ENCODE measurements at places on chromosomes 4 and X.

DNA sequence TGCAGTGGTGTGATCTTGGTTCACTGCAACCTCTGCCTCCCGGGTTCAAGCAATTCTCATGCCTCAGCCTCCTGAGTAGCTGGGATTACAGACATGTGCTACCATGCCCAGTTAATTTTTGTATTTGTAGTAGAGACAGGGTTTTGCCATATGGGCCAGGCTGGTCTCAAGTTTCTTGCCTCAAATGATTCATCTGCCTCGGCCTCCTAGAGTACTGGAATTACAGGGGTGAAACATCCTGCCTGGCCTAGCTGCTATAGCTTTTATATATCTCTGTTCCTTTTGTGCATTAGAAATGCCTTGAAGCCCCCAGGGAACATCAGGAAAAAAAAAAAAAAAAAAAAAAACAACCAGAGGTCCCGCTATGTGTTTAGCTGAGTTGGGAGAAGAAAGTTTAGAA, 34.8 kb downstream of the UBE2K start:
- DNase-seq: no peak

DNA sequence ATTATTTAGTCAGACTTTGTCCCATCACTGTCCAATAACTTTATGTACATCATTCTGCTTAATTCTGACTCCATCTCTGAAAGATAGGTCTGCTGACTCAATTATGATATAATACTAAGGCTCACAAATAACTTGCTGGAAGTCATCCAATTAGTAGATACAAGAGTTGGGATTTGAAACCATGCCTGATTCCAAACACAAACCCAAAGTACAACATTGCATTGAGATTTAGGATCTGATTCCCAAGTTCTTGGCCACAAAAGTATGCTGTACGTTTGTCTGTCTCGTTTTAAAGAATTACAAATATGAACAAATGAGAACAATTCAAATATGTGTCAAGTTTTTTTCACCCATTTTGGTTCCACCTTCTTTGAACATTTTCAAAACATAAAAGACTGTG, 108.8 kb downstream of the AMELX start:
- DNase-seq: no peak

GRCh38 chr4:171573181-171573580, 240.0 kb upstream of the GALNTL6 start:
- DNase-seq: no peak

GRCh38 chr4:23135792-23136645, 443.3 kb downstream of the GBA3 start:
- DNase-seq: no peak

GRCh38 chr4:76059750-76060149, 14.8 kb upstream of the ART3 start:
- no peak for DNase-seq

DNA sequence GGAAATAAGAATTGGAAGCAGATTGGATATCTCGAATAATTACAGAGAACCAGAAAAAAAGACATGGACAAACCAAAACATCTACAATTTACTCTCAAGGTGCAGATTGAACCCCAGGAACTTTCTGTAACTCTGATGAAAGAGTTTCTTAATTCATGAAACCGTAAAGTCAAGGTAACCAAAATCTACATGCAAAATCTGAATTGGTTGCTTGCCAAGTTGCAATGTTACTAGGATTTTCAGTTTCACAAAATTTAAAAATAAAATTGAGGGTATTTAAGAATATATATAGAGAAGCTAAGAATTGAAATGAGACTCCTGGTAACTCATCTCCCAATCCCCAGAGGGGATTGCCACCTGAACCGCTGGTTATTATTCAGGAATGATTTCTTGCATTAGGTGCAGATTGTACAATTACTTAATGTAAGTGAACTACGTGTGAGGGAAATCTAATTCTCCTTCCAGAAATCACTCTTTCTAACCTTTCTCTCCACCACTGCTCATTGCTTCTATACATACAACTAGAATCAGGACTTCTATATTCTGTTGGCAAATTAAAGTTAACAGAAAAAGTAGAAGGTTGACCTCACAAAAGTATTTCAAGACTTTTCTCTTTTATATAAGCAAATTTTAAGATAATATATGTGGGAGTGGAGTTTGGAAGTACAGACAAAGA, 221.5 kb upstream of the NDST4 start:
- DNase-seq: no peak

DNA sequence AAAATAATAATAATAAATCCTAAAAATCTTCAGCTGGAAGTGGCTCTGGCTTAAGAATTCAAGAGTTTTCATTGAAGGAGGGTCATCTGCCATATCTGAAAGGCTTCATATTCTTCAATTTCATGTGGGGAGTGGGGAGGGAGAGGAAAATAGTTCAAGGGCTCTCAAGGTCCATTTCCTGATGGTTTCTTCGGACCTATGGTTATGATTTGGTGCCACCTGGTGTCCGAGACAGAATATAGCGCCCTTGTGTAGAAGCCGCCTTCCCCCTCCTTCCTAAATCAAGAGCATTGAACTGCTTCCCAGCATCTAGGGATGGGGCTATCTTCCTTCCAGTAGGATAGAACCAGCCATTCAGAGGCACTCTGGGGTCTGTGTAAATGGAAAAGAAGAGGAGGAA, 34.3 kb downstream of the NLGN3 start:
- peak; percentile 57 for DNase-seq

DNA sequence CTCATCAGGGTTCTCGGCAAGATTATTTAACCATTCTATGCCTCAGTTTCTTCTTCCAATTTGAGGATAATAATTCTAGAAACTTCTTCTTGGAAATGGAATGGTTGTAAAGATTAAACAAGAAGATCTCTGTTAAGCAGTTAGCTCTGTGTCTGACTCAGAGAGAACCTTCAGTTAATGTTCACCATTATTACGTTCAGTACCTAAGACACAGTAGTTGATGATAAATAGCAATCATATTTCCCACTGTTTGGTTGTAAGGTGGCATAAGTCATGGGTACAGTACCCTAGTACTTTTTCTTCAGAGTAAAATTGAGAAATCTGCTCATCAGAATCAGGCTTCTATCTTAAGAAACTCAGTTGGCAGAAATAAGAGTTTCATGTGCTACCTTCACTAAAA, 366.5 kb upstream of the BOD1L1 start:
- no peak for DNase-seq

- peak; percentile 87 for DNase-seq
Measured at GRCh38 chr4:169611991-169612870, at the start of gene NEK1. NEK1 (minus strand) TSS chr4:169612583; CDS start chr4:169602630, 9,953 bp downstream.

DNA sequence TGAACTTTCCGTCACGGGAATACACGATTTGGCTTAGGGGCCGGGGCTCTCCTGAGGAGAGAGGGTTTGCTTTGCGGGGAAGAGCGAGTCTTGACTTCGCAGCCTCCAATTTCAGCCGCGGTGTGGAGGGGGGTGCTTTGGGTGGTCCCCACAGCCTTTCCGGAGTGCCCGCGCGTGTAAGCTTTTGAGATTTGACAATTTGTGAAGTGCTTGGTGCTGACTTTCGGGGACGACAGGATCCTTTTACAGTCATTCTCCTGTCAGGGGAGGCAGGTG, 355 bp downstream of the SCML1 start:
- no peak for DNase-seq

DNA sequence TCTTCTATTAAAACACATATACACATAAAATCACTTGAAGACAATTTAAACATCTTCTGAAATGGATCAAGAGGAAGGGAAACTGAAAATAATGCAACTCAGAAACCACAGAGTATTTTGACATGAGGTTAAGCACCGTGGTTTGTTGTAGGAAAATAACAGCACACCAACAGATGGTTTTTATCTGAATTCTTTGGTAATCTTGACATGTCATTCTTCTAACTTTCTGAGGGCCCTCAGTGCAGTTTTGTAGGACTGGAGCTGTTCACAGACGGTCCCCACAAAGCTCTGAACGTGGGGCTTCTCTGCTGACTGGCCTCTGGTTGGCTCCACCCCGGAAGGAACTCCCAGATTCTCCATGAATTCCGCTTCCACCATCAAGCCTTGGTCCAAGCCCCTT, 16.0 kb upstream of the TLR8 start:
- DNase-seq: peak; percentile 29

- no peak for DNase-seq
Measured at GRCh38 chr4:15164571-15164970, 162.3 kb downstream of the CPEB2 start.

DNA sequence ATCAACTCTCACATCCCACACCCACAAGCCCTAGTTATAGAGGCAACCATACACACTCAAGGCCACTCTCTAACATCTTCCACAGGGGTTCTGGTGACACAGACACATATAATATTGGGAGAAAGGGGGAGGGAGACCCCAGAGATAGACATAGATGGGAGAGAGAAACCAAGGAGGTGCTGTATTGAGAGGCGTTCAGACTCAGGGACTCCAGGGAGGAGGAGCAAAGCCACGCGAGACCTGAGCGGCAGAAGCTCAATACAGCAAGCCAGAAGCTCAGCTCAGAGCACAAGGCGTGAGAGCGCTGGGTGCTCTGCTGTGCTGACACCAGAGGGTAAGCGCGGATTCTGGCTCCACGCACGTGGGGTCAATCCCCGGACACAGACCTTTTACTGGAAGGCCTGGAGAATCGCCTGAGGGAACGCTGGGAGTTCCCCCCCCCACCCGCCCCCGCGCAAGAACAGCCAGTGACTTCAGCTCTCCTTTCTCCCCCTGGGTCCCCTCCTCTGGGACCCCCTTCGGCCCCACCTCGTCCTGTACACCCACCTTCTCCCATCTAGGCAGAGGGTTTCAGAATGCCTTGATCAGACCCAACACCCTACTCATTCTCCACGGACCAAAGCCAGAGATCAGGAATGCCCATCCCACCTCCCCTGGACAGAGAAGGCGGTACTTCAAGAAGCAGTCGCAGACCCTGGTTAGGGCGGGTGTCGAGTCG, 8.7 kb downstream of the MSX1 start:
- no peak for DNase-seq

DNA sequence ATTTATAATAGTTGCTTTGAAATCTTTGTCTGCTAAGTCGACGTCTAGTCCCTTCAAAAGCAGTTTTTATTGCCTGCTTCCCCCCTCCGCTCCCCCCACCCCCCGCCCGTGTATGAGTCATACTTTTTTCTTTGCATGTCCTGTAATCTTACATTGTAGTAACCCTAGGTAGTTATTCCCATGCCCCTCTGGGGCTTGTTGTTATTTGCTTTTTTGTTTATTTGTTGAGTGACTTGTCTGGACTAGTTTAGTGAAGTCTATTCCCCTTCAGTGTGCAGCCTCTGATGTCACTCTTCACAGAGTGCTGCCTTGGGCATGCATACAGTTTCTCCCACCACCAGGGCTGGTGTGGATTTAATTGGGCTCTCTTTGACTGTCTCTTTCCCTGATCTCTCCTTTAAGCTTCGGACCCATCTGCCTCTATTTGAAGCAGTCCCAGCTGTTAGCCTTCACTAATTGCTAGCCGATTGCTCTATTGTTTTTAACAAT, 86.2 kb downstream of the PPEF1 start:
- DNase-seq: no peak

DNA sequence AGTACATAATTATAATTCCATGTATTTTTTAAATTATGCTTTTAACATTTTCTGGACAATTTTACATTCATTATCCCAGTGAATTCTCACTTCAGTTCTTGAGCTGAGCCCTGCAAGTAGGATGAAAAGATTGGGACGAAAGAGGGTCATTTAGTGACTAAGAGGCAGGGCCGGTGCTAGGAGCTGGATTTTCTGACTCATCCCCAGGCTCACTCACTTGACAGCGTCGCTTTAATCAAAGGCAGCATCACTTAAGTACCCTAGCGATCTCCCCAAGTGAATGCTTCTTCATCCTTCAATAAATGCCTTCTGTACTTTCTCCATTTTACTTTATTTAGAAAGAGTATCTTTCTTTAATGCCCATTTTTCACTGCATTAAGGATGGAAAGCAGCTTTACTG, 263.6 kb downstream of the HS3ST1 start:
- no peak for DNase-seq

GRCh38 chrX:154596290-154596929, 11.5 kb downstream of the CTAG1A start:
- peak; percentile 28 for DNase-seq

DNA sequence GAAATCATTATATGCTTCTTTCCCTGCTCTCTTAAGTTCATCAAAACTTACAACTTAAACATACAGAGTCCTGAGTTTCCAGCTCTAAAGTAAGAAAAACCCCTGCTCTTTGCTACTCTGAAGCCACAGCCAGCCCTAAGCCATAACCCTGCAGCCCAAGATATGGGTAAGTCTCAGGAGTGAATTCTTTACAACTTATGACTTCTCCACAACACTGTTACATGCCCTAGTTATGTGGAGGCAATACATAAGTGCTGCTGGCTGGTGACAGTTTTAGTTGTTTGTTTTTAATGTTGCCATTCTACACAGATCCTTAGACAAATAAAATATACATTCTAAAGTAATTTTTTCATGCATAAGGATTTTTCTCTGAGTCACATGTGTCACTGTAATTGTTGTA, 100.2 kb downstream of the FBXO8 start:
- no peak for DNase-seq

DNA sequence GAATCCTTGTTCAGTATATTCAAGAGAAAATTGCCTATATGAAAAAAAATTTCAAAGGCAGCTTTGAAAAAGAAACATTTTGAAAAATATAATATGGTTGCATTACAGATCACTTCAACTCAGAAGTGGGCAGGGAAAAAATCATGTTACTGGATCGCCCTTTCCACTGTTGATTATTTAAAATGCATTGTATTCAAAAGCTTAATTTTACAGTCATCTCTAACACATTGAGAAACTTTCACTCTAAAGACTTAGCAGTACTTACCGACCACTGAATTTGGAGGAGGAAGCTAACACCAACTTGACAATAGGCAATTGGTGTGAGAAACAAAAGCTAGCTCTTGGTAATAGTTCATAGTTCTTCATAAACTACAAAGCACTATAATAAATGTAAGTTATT, 101.9 kb downstream of the CEP135 start:
- no peak for DNase-seq

DNA sequence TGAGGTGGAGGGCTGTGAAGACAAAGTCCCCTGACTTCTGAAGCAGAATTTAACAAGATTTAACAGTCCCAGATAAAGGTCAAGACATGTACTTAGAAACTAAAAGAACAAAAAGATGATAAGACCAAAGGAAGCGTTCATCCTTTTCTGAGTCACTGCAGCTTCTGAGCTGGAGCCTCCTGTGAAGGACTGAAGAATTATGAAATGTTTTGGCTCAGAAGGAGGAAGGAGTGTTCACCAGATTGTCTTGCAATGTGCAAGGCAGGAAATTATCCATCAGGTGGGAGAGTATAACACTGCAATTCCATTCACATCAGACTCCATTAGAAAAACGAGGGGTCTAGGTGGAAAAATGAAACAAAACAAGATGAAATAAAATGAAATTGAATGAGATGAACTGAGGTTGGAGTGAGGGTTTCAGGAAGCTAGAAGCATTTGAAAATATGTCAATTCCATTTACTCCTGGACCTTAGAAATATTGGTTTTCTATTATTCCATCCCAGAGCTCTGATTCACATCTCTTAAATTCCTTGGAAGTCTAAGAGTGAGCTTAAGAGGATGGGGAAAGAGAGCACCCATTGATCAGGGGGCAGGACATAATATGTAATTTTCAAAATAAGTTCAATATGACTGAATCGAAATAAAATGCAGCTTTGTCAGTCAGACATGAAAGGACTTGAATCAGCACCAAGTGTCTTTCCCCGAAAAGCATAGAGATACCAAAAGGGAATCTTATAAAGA, 186.1 kb upstream of the LNX1 start:
- DNase-seq: no peak

GRCh38 chr4:94941706-94942105, 184.0 kb downstream of the BMPR1B start:
- no peak for DNase-seq

Measured in immature natural killer cell (primary cell).